ENCODE measurements at places on chromosomes 3 and 15.

GRCh38 chr15:35857567-35858226 is 311.7 kb upstream of the DPH6 start:
- DNase-seq = no peak

GRCh38 chr3:56042326-56042951 is 425.8 kb downstream of the ERC2 start:
- DNase-seq = peak; percentile 11

GRCh38 chr3:175342196-175342595 is 483.1 kb downstream of the NAALADL2 start:
- no peak for DNase-seq

- no peak for DNase-seq
These were observed 5.3 kb upstream of the REC114 start for GRCh38 chr15:73437543-73438109.

DNA sequence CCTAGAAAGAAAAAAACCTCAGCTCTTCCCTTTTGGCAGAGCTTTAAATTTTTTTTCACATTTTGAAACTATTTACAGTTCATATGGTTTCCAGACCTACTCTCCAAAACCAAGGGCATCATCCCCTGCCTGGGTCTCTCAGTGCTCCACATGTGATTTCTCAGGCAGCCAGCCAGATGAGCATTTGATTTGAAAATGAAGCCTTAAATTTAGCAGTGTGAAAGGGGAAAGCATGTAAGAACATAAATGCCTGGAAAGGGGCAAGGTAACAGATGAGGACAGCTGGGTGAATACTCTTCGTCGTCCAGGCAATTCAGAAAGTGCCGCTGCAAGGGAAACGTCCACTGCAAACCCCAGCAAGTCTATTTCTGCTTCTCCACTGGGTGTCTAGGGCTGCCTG is 94.8 kb downstream of the ATP8B4 start:
- DNase-seq = no peak

DNA sequence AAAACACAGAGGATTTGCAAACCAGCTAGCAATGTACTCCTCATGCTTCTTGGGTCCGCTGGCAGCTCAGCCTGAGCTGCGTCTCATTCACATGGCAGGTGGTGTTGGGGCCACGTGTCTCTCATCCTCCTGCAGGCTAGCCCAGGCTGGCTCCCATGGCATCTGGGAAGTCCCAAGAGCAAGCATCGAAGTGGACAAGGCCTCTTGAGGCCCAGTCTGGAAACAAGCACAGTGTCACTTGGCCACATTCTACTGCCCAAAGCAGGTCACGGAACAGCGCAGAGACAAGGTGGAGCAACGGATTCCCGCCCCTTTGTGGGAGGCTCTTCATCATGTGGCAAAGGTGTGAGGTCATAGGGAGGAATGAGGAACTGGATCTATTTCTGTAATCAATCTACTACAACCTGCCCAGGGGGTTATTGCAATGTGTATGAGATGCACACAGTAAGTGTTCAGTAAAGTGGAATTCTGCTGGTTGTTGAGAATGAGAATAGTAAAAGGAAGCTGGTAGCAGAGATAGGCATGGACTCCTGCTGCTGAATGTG is 128.3 kb downstream of the TPRA1 start:
- no peak for DNase-seq

- DNase-seq = no peak
These were observed 23.9 kb upstream of the LOXL1 start for GRCh38 chr15:73902121-73903020.

GRCh38 chr3:126113733-126114442 is 30.0 kb upstream of the SLC41A3 start:
- no peak for DNase-seq

Data from neuronal stem cell (in vitro differentiated cells).